WTC11 (cell line): ENCODE measurements at places on chromosomes 3 and 15. TPM values are rescaled to one million over a fixed set of nuclear protein-coding genes. Genes with fewer than 3 reads are reported as not detected.

KNG1 gene
- total RNA-seq: 0.13 to 0.44 TPM (median 0.34 TPM) in 3 replicates

SGO1 gene
- 31.5 to 34.3 TPM (median 32.2 TPM) in 3 replicates for total RNA-seq

ARL14 gene
- total RNA-seq: not detected in 3 replicates

ACTRT3 gene
- total RNA-seq: 2.3 to 2.7 TPM (median 2.4 TPM) in 3 replicates

GABRA5 gene
- total RNA-seq: 16.2 to 23.3 TPM (median 18.0 TPM) in 3 replicates

SLC7A14 gene
- total RNA-seq: 0.25 to 0.68 TPM (median 0.62 TPM) in 3 replicates

OIP5 gene
- total RNA-seq: 28.9 to 33.7 TPM (median 30.4 TPM) in 3 replicates

SUMF1 gene
- total RNA-seq: 10.2 to 11.0 TPM (median 10.4 TPM) in 3 replicates

ITGA11 gene
- 0.11 to 0.60 TPM (median 0.15 TPM) in 3 replicates for total RNA-seq

DNA sequence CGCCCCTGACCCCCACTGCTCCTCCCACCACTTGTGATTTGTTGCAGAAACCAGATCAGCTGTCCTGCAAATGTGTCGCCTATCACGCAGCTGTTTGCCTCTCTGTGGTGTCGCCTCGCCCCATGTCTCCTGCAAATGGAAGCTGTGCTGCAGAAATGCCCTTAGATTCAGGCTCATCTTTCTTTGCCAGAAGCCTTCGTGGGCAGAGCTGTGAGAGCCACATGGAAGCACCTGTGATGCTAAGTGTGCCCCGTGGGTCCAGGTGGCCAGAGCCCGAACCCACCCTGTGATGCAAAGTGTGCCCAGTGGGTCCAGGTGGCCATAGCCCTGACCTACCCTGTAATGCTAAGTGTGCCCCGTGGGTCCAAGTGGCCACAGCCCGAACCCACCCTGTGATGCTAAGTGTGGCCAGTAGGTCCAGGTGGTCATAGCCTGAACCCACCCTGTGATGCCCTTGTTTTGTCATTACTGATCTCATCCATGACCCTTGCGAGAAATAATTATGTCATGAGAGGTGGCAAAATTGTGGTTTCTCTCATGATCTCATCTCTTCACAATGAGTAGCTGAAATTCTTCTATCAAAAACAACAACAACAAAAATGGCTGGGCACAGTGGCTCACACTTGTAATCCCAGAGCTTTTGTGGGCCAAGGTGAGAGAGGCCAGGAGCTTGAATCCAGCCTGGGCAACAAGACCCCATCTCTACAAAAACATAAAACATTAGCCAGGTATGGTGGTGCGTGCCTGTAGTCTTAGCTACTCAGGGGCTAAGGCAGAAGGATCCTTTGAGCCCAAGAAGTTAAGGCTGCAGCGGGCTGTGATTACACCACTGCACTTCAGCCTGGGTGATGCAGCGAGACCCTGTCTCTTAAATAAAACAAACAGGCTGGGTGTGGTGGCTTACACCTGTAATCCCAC, 187.4 kb downstream of the GOLGA6L6 start:
- DNase-seq: peak; percentile 8

DNA sequence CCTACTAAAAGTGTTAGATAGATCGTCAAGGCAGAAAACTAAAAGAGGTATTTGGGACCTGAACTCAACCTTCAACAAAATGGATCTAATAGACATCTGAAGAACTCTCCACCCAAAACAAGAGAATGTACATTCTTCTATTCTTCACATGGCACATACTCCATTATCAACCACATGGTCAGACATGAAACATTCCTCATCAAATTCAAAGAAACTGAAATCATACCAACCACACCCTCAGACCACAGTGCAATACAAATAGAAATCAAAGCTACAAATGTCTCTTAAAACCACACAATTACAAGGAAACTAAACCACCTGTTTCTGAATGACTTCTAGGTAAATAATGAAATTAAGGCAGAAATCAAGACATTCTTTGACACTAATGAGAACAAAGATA, 984.1 kb upstream of the GBE1 start:
- no peak for DNase-seq

GRCh38 chr3:5754602-5755001, 567.1 kb downstream of the EDEM1 start:
- no peak for DNase-seq

GRCh38 chr15:55587321-55588069, 650 bp downstream of the PYGO1 start:
- peak; percentile 52 for DNase-seq

DNA sequence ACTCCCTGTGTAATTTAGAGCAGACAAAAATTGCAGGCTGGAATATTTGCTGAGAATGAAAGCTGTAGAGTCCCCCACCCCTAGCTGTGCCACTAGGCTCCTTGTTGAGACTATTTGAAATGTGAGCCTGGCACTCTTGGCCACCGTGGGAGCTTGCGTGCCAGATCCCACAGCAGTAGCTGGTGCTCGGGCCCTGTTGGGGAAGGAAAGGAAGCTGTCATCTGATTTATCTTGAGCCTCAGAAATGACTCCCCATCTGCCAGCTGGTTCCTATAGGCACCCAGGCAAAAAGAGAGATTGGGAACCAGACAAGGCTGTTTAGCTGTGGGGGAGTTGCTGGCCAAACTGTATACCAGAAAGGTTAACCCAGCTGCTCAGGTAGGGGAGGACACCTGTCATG, 23.4 kb upstream of the CLEC3B start:
- DNase-seq: no peak

DNA sequence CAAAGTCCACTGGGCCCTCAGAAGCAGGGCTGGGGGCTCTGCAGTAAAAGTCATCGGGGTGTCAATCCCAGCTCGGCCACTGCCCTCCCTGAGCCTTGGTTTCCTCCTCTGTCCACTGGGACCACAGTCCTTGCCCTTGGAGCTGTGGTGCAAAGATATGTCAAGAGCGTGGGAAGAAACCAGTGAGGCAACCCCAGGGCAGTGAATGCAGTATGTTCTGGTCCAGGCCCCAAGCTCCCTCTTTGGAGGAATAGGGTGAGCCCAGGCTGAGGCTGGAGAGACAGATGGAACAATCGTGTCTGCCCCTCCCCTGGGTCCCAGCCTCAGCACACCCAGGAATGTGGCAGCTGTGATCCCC, 779 bp downstream of the GRIP2 start:
- DNase-seq: no peak

DNA sequence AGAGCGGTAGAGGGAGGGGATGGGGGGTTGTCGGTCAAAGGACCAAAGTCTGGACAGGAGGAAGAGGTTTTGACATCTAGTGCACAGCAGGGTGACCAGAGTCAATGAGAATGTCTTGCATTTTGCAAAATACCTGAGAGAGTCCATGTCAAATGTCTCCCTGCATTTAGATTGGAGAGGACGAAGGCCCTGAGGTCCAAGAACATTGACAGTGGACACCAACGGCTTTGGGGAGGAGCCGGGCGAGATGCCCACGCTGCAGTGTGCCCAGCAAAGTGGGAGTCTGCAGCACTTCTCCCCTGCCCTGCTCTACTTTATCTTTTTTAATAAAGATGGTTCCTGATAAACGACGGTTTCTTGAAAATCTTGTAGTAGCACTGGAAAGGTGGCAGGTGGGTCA, 67.4 kb upstream of the TAMM41 start:
- no peak for DNase-seq

DNA sequence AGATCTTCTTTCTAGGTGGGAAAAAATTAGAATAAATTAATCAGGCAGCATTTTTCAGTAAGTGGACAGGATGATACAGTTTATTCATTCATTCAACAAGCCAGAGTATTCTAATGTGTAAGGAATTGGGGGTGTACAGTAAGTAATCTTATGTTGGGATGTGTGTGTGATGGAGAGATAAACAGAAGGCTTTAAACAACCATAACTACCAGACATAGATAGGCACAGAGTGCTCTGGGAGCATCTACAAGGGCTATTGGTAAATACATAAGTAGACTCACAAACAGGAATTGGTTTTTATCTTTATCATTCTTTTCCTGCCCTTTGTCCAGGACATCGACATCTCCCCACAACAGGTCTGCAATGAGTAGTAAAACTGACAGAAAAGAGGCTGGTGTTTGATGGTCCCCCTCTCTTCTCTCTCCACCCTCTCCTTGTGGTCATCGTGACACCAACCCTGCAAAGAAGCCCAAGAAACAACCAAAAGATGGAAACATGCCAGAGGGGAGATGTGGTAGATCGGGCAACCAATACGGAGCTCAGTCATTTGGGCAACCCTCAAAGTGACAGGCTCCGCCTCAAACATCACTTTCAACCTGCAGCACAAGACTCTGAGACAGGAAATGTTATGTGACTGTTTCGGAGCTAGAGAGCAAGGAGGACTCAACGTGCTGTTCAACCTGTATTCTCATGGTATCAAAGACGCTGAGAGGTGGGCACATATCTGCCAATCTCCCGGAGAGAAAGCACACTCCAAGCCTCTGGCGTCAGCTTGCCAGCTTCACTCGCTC, 28.7 kb upstream of the B3GNT5 start:
- DNase-seq: no peak

DNA sequence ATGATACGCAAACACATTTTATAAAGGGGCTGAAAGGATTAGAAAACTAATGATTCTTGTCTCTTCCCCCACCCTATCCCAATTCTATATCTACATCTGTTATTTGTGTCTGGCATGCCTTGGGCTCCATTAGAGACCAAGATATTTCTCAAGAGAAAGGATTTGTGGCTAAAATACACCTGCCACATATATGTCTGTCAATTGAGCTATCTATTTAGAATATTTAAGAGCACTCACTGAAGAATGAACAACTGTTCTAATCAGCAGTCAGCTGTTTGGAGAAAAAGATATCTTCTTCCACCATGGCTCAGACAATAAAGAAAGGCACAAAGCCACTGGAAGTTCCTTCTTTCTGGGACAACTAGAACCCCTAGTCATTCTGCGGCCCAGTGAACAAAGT, 61.7 kb upstream of the LRRN1 start:
- DNase-seq: no peak

DNA sequence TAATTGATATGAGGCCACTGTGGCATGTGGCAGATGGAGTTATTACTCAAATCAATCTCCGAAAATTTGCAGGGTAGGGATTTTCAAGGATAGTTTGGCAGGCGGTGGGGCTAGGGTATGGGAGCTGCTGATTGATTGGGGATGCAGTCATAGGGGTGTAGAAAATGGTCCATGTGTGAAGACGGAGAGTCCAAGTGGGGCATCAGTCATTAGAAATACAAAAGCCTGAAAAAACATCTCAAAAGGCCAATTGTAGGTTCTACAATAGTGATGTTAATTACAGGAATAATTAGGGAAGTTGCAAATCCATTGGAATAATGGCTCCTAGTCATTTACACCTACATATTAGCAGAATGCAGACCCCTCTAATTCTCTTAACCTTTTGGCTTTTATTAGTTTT, 4.9 kb downstream of the LEKR1 start:
- DNase-seq: no peak

DNA sequence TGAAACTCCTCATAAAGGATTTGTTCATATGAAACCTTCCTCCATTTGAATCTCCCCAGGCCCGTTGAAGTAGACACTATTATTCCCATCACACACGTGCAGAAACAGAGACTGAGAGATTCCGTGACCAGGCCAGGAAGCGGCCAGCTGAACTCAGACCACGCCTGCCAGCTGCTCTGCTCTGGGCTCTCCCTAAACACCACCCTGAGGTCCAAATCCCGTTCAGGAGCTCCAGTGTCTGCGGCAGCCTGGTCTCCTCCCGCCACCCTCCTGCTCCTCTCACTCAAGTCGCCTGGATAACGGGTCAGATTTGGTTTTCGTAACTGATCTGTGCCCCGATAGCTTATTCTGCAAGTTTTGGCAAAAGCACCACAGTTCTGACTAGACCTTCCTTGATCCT, 53.6 kb upstream of the SNRPA1 start:
- DNase-seq: no peak

DNA sequence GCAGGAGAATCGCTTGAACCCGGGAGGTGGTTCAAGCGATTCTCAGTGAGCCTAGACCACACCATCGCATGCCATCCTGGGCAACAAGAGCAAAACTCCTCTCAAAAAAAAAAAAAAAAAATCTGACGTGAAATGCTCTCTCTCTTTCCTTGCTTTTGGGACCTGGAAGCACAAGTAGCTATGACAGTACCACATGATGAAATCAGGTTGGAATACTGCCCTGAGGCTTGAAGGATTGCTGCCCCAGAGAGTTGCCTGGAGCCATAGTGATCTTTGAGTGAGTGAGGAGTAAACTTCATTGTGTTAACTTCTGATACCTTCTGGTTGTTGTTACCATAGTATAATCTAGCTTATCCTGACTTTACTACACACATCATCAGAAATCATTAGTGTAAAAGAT, 23.3 kb downstream of the AKAP13 start:
- no peak for DNase-seq

- no peak for DNase-seq
These were observed 233.4 kb downstream of the MEX3B start for GRCh38 chr15:81812456-81812855.

GRCh38 chr3:9229325-9229724, 20.1 kb downstream of the SRGAP3 start:
- DNase-seq: no peak

GRCh38 chr3:25507811-25508210, 79.7 kb downstream of the RARB start:
- no peak for DNase-seq

DNA sequence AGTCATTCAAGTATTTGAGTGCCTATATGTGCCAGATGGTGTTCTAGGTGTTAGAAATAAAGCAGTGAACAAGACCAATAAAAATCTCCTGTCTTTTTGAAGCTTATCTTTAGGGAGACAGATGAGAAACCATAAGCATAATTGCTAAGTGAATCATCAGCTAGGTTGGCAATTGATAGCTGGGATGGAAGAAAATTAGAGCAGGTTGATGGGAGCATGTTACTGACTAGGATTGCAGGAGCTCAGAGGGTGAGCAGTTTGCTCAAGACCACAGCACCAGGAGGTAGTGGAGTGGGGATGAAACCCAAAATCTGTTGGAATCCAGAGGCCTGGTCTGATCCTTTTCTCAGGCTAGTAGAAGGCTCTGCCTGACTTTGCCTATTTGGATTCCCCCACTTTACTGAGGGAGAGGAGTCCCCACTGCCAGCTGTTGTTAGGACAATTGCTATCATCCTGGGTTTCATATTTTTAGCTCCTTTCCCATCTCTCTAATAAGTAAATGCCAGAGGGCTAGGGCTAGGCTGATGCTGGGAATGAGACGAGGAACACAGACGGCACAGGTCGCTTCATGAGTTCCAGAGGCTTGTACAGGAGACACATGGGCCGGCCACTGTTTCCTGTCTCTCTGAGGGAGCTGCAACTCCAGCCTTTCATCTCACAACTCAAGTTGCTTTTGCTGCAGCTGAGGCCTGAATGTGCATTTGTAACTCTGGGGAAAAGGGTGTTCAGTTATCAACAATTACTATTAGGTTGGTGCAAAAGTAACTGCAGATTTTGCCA, 102.9 kb downstream of the CACNA1D start:
- no peak for DNase-seq

GRCh38 chr15:51262463-51262862, 75.9 kb downstream of the CYP19A1 start:
- DNase-seq: no peak
